Right cardiac atrium (tissue), 5 donors: ENCODE measurements at places on chromosomes 3 and 15.

DNA sequence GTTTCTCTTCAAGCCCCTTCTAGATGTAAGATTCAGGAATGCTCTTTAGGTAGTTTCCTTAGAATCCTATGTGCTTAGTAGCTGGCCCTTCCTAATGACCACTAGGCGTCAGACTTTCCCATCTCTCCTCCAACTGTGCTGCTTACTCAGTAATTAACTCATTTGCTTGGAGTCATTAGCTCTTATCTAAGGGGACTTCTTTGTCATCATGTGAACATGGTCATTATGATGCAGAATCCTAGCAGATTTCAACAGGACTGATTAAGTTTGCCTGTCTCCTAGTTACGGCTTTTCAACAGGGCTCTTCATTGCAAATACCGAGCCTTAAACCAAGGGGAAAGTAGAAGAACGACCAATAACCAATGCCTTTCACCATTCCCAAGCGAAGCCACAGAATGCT lies 46.4 kb downstream of the GJD2 start:
- no peak for DNase-seq

GRCh38 chr15:70238917-70239316 lies 141.2 kb upstream of the TLE3 start:
- no peak for DNase-seq

DNA sequence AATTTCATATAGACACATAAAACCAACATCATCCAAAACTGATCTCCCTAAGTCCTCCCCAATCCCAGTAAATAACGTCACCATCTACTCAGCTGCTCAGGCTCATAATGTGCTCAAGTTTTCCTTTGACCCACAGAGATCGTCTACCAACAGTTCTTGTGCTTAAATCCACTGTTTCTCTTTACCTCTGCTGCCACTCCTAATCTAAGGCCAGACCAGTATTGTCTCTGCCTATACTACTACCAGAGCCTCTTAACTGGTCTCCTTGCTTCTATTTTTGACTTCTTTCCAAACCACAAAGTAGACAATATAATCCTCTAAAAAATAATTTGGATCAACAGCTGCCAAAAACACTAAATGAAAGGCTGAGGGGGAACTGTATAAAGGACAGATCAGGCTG lies 65.3 kb downstream of the CLASP2 start:
- no peak for DNase-seq

GRCh38 chr3:169029674-169030285 lies 633.7 kb downstream of the MECOM start:
- DNase-seq = no peak

GRCh38 chr15:32844118-32844711 lies 126.4 kb downstream of the GREM1 start:
- no peak for DNase-seq

GRCh38 chr15:41806291-41807181 lies 21.4 kb upstream of the JMJD7 start:
- no peak for DNase-seq

DNA sequence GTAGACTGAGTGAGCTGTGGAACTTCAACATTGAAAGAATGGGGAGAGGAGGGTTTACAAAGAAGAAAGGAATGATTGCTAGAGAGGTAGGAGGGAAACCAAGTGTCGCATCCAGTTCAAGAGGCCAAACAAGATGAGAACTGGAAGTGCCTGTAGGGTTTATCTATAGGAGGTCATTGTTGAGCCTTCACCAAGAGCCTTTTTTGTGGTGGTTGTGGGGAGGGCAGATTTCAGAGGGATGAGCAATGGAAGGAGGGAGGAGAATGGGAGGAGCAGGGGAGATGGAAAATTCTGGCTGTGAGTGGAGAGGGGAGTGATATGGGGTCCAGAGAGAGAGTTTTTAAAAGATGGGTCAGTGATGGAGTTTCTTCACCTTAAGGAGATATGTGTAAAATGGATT lies 8.5 kb downstream of the PDIA5 start:
- no peak for DNase-seq

- no peak for DNase-seq
These were observed 24.1 kb downstream of the PDE8A start for GRCh38 chr15:85005746-85006145.

DNA sequence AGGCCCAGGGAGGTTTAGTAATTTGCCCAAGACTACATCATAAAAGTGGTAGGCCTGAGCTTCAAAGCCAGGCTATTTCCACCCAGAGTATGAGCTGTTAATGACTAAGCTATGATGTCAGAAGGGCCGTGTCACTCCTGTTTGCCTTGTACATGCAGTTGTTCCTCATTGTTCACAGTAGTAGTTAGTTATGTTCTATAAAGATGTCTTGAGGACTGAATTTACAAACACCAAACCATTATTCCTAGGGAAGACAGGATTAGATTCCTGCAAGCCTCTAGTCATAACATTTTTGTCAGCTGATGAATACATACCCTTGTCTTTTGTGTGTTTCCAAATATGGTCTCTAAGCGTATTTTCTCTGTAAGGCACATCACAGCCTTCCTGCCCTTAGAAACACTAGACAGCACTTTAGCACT lies 20.9 kb upstream of the LARS2 start:
- DNase-seq = no peak

- DNase-seq = no peak
These were observed 67.3 kb downstream of the PTPRG start for GRCh38 chr3:61628636-61629035.

DNA sequence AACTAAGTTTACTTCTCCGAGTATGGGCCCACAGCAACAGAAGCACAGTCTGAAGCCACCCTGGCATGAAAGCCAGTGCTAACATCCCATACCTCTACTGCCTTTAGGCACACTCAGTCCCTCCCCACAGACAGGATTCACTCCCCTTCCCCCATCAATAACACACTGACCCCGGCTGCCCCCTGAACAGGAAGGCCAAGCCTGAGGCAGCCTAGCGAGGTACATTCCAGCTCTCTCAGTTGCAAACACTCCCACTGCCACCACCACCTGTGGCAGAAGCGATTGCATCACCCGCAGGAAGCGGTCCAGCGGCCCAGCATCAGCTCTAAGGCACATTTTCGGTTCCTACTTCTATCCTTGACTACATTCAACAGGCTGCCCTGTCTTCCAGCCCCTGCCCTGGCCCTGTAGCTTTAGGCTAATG lies 7.0 kb upstream of the BMF start:
- DNase-seq = peak; percentile 75

DNA sequence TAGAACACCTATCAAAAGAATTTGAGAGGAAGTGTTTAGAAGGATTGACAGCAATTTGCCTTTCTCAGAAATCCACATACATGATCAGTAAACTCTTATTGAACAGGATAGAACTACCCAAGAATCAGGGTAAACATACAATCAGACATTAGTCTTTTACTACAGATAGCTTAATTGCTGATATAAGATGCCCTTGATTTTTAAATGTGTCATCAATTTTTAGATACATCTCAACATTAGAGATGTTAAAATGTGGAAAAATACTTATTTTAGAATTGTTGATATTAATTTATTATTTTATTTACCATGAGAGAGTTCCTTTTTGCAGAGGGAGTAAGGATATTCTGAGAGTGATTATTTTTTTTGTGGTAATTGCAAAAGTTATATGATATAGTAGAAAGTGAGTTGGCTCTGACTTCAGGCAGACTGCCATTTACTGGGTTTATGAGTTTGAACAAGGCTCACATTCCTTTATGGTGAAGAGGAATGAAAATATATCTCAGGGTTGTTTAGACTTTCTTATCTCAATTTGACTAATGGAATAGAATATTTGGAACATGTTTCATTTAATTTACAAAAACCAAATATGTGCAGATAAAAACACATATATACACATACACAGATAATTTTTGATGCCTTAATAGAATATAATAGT lies 302.8 kb upstream of the GOLIM4 start:
- no peak for DNase-seq

DNA sequence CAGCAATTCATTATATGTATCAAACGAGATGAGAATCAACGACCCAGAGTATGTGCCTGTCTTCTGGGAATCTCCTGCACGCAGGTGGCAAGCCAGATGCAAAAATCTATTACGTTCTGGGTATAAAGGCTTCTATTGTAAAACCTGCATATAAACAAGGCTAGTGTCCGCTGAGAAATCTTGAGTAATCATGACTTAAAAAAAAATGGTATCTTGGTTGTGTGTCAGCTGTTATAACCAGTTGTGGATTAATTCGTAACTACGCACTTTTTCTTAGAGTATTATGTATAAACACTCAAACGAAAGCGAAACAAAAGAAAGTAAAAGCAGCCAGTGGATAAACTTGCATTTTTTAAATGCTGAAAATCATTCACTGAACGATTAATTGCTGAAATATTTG lies 509.1 kb downstream of the RSL24D1 start:
- no peak for DNase-seq

DNA sequence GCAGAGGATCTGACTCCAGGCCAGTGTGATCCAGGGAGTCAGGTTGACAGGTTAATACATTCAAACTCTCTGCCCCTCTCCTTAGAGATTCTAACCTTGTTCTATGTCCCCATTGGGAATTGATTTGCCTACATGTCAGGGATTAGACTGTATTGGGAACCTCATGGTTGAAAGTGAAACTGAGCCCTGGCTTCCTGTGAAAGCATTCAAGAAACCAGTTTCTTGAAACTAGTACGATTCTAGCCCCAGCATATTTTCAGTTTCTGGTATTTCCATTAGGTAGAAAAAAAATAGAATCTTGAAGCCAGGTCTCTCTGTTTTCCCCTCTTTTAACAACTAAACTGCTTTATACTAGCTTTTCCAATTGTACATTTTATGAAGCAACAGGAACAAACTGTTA lies 140.4 kb upstream of the ABI3BP start:
- DNase-seq = no peak

- no peak for DNase-seq
These were observed 201.3 kb downstream of the RBMS3 start for GRCh38 chr3:29481969-29482767.

- no peak for DNase-seq
These were observed 23.6 kb upstream of the MYLK start for GRCh38 chr3:123907720-123908119.

DNA sequence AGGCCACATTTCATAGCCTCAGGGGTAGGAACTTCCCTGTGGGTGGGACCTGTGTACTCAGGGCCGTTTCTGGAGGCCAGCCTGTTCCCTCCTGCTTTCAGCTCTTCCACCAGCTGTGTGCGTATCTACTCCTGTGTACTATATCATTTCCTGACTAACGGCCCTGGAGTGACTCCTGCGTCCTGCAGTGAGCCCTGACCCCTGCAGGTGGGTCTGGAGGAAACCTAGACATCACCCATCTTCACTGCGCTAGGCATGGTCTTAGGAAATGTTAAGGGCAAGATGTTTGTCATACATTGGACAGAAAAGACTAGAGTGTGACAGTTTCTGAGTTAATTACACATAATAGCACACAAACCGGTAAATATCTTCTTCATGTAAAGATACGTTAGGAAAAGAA lies 297.3 kb downstream of the GABRB3 start:
- DNase-seq = no peak

DNA sequence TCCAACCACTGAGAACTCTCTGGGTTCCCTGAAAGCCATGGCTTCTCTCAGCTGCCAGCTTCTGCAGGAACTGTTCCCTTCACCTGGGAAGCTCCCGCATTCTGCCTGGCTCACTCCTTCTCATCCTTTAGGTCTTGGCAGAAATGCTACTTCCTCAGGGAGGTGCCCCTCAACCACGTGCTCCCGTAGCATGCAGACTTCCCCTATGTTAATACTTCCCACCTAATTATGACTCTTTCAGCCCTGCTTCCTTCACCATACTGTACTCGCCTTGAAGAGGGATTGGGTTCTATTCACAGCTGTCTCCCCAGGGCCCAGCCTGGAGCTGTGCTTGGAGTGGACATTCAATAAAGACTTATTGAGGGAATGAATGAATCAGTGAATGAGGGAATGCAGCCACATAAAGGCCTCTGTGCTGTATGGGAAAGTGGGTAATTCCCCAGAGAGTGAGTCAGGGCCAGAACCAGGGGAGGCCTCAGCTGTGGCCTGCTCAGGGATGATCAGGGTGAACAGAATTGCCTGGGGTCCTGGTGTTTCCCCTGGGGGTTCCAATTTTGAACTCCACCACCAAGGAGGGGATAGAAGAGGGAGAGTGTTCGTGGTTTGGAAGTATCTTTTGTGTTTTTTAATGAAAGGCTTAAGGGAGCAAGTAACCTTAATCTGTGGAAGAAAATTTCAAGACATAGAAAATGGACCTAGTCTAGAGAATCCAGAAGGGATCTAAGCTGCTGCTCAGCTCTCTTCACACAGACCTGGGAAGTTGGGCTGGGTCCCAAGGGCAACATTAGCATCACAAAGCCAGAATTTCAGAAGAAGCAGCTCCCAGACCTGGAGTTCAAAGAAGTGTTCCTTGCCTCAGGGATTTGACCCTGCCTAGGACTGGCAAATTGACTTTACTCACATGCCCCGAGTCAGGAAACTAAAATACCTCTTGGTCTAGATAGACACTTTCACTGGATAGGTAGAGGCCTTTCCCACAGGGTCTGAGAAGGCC lies 14.6 kb upstream of the FAM107A start:
- DNase-seq = no peak

DNA sequence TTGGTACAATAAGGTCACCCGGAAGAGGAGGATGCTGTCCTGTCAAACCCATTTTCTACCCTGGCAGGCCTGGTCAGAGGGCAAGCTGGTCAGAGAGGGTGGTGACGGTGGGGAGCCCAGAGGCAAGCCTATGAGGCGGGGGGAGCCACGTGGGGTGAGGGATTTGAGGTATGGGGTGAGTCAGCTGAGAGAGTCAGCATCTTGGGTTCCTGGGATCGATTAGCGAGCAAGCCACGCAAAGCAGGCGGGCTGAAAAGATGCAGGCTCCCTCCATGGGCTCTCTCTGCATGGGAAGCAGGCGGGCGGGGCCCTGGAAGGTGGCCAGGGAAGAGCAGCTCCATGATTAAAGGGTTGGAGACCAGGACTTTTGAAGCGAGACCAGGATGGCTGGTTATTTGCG lies 48.1 kb downstream of the MAGEF1 start:
- DNase-seq = no peak

GRCh38 chr3:21543380-21544075 lies 207.5 kb downstream of the ZNF385D start:
- peak; percentile 21 for DNase-seq

DNA sequence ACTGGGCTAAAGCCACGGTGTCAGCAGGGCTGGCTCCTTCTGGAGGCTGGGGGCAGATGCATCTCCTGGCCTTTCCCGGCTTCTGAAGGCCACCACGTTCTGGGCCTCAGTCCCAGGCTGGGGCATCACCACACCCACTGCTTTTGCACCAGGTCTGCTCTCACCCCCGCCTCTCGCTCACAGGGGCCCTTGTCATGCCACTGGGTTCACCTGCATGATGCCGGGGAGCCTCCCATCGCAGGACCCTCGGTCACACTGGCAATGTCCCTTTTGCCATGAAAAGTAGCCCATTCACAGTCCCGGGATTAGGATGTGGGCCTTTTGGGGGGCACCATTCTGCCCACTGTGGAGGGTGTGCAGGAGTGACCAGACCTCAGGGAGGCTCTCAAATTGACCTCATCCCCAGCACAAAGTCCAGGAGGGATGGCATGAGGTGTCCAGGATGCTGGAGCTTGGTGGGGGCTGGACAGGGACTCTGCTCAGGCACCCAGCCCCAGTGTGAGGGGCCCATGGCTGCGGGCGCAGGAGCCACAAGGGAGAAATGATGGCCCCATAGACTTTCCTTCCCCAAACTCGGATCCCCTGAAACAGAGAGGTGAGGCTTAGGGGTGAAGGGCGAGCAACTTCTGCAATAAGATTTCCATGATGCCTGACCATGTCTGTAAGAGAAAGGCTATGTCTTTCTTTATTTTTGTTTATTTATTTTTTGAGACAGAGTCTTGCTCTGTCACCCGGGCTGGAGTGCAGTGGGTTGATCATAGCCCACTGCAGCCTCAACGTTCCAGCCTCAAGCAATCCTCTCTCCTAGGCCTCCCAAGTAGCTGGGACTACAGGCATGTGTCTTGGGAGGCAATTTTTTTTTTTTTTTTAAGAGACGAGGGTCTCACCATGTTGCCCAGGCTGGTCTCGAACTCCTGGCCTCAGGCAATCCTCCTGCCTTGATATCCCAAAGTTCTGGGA lies 189.1 kb downstream of the GOLGA6L6 start:
- no peak for DNase-seq
